NCI-H1417 treated with DMSO at 0.1 percent for 48 hours (cell line): ENCODE measurements at places on chromosomes 16 and 17.

DNA sequence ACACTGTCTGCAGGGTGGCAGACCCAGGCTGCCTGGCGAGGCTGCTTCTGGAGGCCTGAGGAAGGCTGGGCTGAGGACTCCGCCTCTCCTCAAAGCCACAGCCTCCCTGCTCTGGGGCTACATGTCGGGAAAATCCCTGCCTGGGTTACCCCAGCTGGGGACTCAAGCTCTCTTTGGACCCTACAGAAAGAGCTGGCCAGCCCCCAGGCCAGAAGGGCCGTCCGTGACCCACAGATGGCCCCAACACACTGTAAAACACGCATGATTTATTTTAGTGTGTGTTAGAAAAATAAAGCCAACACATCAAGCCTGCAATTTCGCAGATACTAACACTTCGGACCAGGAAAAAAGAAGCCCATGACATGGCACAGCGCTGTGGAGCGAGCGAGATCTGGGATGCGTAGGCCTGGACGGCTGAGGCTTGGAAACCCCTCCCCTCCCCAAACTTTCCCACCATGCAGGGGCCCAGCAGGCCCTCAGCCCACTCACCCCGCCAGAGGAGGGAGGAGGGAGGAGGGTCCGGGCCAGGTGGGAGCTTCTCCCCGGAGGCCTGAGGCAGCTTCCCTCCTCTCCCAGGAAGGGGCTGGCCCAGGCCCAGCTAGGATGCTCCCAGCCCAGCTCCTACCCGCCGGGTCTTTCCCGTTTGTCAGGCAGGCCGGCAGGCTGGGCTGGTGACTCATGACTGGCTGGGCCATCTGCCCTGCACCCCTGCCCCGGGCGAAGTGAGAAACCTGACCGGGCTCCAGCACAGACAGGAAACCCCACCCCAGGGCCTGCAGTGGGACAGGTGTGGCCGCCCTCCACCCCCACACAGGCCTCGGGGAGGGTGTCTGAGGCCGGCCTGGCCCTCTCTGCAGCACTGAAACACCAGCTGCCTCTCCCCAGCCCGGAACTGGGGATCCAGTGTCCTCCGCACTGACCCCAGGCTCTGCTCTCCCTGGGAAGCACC is 34.1 kb upstream of the SLC38A10 start:
- no peak for DNase-seq

GRCh38 chr16:155031-155398 is 2.6 kb downstream of the HBZ start:
- no peak for DNase-seq

DNA sequence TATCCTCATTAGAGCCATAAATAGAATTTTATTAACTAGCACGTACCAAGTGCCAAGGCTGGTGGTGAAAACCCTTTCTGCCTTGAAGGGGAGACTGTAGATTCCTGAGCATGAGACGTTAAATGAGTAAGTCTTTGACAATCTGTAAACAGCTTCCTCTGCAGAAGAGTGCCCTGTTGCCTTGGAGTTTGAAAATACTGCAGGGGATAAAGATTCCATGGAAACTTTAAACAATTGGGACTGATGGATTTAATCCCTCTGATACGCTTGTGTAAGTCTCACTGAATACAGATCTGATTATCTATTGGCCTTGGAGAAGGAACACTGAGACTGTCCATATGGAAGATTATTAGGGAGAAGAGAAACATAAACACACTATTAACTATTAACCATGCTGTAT is 1053.4 kb upstream of the RBFOX1 start:
- no peak for DNase-seq

- DNase-seq, result no peak
These were observed 15.5 kb upstream of the SUPT4H1 start for GRCh38 chr17:58367461-58367860.

- DNase-seq, result no peak
These were observed 18.2 kb downstream of the ZCCHC14 start for GRCh38 chr16:87474566-87474996.

DNA sequence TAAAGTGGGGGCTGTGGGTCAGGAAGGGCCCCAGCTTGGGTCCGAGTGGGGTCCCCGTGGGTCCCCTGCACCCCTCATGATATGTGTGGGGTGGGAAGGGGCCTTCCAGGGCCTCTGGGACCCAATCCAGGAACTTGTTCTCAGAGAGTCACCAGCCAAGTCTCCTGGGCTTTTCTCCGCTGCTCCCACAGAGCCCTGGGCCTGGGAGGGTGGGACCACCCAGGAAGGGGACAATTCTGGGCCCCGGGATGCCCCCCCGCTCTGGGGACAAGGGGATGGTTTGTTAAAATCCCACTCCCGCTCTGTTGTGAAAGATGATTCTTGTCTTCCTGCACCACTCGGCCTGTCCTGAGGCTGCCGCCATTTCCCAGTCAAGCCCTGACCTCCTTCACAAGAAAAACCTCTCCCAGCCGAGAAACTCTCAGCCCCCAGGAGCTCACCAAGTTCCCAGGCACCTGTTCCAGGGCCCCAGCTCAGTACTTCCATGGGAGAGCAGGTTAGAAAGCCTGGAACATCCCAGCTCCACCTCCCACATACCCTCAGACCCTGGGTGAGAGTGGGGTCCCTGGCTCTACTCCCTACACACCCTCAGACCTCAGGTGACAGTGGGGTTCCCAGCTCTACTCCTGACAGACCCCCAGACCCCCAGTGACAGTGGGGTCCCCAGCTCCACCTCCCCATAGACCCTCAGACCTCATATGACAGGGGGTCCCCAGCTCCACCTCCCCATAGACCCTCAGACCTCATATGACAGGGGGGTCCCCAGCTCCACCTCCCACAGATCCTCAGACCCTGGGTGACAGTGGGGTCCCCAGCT is 75.1 kb downstream of the METRNL start:
- DNase-seq, result no peak

DNA sequence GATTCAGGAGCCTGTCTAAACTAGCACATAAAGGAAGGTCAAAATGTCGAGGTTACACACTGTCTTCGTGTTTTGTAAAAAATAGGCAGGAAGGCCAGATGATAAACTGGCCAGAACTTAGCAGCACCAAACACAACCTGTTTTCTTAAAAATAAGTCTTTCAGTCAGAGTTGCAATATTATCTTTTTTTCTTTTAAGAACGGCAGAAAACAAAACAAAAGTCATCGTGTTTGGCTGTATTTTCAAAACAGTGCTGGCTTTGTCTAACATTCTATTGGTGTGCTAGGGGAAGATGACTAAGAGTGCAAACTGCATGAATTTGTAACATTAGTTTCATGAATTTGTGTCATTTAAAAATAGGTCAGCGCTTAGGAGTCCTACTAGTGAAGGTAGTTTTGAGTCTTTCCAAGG is 5.3 kb downstream of the MAF start:
- no peak for DNase-seq

GRCh38 chr17:57631871-57632270 is 113.2 kb downstream of the CCDC182 start:
- no peak for DNase-seq

- DNase-seq, result no peak
These were observed 824.7 kb downstream of the KCNJ18 start for GRCh38 chr17:22516861-22517636.

DNA sequence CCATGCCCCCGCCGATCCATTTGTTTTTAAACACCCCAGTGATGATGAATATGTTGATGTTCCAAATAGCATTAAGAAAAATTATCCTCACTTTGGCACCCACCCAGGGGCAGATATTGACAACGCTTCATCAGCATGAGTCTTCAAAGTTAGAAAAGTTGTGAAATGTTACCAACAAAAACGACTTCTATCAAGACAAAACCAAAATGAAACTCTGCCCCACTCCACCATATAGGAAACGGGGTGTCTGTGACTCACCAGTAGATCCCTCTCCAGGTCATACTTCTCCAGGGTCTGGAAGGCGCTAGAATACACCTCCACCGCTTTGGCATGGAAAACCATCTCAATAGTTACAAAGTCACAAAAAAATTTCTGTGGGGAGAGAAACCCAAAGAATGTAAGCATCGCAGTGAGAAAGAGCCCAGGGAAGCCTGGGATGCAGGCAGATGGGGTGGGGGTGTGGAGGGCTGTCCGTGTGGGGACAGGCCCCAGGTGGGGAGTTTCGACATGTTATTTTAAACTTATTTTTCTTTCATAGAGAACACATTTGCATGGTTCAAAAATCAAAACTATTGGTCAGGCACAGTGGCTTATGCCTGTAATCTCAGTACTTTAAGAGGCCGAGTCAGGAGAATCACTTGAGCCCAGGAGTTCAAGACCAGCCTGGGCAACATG is 10.2 kb downstream of the CIBAR2 start:
- no peak for DNase-seq

GRCh38 chr17:64187093-64187895 is 57.4 kb upstream of the ERN1 start:
- DNase-seq, result no peak

- no peak for DNase-seq
These were observed 2.5 kb downstream of the RNF166 start for GRCh38 chr16:88703486-88704309.

DNA sequence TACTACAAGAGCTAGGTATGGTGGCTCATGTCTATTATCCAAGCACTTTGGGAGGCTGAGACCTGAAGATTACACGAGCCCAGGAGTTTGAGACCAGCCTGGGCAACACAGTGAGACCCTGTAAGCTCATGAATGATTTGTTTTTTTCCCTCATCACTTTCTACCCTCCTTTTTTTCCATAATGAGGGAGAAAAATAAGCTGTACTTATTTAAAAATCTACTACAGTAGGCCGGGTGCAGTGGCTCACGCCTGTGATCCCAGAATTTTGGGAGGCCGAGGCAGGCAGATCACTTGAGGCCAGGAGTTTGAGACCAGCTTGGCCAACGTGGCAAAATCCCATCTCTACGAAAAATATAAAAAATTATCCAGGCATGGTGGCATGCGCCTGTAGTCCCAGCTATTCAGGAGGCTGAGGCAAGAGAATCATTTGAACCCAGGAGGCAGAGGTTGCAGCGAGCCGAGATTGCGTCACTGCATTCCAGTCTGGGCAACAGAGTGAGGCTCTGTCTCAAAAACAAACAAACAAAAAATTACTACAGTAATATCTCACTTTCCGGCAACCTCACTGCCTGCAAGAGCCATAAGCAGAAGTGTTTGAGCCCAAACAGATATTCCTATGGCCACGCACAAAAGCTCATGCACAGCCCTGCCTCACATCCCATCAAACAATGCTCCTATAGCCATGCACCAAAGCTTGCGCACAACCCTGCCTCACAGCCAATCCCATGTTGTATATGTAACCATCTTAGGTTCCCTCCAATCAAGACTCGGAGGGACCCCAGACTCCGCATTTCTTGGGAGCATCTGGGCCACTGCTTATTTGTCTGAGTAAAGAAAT is 37.4 kb downstream of the TK2 start:
- no peak for DNase-seq

DNA sequence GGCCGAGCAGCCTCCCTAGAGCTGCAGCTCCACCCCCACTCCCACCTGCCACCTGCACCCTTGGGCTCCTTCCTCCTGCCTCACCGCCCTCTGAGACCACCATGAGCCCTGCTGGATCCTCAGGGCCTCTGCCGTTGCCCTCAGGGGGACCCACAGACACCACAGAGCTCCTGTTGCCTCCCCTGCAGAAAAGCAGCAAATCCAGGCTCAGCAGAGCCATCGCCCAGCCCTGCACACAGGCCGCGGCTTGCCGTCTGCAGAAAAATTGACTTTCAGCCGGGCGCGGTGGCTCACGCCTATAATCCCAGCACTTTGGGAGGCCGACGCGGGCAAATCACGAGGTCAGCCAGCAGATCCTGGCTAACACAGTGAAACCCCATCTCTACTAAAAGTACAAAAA is 7.0 kb upstream of the PPP1R27 start:
- no peak for DNase-seq

DNA sequence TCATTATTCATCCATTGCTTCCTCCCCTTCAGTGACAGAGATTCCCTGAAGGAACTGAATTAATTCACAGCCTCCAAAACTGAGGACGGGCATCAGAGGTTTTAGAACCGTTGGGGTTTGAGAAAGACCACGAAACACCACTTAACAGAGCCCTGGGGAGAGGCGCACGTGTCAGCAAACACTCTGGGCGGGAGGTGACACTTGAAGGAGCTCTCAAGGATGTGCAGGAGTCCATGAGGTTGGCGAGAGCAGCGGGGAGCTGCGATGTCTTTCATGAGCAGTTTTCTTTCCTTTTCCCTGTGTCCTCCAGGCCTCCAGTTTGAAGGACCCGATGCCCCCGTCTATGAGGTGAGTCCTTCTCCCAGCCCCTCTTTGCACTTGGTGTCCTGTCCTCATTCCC is 23.7 kb downstream of the B4GALNT2 start:
- no peak for DNase-seq

DNA sequence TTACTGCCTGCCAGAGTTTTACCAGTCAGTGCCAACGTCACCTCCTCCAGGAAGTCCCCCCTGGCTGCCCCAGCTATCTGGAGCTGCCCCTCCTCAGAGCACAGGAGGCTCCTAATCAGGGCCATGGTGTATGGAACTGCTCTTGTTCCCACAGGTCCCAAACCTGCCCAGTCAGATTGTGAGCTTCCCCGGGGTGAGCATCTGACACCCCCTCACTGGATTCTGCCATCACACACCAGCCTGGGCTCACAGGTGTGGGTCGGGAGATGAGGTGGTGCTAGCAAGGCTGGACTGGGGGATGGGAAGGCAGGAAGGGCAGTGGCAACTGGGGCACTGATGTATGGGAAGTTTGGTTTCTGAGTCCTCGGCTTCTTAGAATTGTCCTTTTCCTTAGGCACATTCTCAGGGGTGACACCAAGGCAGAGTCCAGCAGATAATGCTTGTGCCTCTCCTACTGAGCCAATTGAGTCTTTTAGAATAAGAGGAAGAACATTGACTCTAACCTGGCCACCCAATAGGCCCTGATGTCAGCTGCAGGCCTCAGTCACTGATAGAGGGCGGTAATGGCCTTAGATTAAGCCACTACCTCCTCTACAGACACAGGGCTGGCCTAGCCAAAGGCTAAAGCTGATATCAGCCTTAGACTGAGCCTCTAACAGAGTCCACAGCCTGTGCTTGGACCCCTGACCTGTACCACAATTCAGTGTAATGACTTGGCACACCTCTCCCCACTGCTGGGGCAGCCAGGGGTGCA is 107.9 kb downstream of the WSCD1 start:
- DNase-seq, result no peak

DNA sequence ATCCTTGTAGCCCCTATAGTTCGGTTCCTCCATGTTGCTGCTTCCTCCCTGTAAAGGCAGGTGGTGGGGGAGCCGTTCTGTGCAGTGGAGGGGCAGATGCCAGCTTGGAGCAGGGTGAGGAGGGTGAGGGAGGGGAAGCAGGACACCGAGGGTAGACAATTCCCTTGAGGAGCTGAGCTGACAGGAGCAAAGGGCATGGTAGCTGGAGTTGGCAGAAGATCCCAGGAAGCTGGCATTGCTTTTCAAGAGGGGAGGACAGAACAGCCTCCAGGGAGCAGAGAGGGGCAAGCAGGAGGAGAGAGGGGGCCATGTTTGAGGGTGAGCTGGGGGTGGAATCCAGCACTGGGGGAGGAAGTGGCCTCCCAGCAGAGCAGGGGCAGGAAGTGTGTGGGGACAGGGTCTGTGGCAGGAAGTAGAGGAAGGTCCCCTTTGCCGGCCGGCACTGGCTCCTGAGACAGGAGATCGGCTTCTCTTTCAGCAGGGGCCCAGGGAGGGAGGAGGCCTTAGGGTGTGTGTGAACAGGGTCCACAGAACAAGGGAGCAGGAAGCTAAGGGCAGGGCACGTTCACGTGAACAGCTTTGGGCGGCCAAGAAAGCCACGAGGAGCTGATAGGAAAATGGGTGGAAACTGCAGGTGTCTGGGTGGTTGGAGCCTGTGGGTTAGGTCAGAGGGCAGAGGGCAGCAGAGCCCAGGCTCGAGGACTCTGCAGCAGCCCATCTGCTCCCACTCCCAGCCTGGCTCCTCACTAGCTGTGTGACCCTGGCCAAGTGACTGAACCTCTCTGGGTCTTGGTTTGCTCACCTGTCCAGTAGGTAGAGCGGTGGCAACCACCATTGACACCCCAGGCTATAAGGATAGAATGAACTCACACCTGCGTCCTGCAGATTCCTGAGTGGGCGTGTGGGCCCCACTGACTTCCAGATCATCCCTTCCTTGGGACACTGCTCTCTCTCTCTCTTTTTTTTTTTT is 17.5 kb upstream of the SPNS2 start:
- DNase-seq, result no peak
